Mononuclear cell (primary cell): ENCODE measurements at places on chromosomes 5 and 9. TPM values are rescaled to one million over a fixed set of nuclear protein-coding genes. Genes with fewer than 3 reads are reported as not detected.

OLFML2A gene
- 0.31 TPM for total RNA-seq

PCDHGB7 gene
- total RNA-seq = 0.31 TPM

BDP1 gene
- 28.1 TPM for total RNA-seq

SQSTM1 gene
- total RNA-seq = 229 TPM

OGN gene
- 0.21 TPM for total RNA-seq
